ENCODE measurements at places on chromosomes 12 and 14. TPM values are rescaled to one million over a fixed set of nuclear protein-coding genes. Genes with fewer than 3 reads are reported as not detected.

Gene CCDC197
- total RNA-seq: not detected

DNA sequence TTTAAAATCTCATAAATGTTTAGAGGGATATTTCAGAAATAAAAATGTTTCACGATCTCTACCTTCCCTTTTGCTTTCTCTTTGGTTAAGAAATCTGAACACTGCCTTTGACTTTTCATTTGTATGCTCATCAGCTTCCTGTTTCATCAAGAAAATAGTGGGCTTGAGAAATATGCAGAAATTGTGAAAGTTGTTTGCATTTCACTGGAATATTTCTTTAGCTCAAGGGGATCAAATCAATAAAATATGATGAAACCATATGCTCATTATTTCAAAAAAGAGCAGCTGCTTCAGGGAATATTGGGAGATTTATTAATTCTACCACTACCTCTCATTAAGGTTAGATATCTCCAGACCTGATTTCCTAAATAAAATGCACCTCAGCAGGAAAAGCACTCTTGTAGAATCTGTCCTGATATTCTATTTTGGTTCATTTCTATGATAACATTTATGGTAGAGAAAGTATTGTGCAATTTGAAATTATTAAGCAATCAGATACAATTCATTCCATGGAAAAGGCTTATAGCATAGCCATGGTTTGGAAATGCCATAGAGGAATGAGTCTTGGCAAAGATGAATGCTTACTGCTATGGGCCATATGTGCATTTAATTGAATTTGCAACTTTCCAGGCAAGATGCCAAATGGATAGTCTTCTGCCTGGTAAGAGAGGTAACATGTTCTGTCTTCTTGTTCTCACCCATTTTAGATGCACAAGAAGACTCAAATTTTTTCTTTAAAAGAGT, 212.6 kb upstream of the SLC16A7 start:
- no peaks in the 10 kb centered on the region for H3K36me3 ChIP-seq
- no peaks in the 10 kb centered on the region for H3K4me1 ChIP-seq
- H3K27ac ChIP-seq: no peak overlapping the region
- no peaks in the 10 kb centered on the region for H3K27me3 ChIP-seq

DNA sequence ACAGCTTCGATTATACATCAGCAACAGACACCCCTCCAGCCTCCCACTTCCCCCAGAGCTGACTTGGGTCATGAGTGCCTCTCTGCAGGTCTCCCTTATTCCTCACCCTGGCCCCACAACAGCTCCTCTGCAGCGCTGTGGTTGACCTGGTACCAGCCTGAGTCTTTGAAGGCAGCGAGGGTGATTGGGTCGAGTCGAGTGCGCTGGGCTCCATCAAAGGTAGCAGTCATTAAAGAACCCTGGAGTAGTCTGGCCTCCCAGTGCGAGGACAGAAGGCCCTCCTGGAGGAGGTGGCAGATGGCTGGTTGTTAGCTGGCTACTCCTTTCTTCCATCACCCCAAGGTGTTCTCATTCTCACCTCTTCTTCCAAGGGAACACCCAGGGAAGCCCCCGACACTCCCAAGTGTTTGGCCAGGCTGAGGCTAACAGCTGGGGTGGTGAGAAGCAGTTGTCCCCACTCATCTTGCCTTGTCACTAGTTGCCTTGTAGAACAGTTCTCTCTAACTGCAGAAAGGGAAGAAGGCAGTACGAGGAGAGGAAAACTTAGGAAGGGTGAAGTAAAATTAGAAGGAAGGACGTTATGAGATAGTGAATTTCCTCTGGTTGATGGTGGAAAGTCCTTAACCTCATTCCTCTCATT, 2.7 kb downstream of the CIROP start:
- peaks cover 5% of the 10 kb centered on the region for H3K36me3 ChIP-seq
- no peak overlapping the region for H3K4me3 ChIP-seq
- no peaks in the 10 kb centered on the region for H3K4me1 ChIP-seq
- DNase-seq: no peak

Gene GSC
- 0.51 TPM for total RNA-seq

- no peak overlapping the region for H3K27ac ChIP-seq
- no peaks in the 10 kb centered on the region for H3K4me1 ChIP-seq
Observed at GRCh38 chr14:100406505-100407131, 83.5 kb downstream of the SLC25A47 start.

DNA sequence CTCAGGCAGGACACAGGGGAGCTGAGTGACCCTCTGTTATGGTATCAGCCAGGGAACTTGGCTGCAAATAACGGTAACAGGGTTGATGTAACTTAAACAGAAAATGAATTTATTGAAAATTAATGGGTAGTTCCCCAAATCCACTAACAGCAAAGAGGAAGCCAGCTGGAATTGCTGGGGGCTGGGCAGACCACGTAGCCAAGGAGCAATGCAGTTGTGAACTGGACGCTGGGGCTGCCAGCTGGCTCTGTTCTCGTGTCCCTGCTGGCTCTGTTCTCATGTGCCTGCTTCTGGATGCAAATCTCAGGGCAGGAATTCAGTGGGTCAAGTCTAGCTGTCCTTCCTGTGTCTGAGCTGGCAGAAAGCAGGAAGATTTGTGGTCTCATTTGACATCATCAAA, 1383.3 kb upstream of the TMEM132C start:
- no peaks in the 10 kb centered on the region for H3K36me3 ChIP-seq
- H3K4me1 ChIP-seq: no peaks in the 10 kb centered on the region
- no peak for DNase-seq
- no peak overlapping the region for H3K4me3 ChIP-seq

Gene KIF26A
- 2.0 TPM for total RNA-seq

Gene GLIPR1L1
- not detected for total RNA-seq

Gene TAS2R42
- not detected for total RNA-seq

GRCh38 chr12:22306311-22306710, 28.2 kb downstream of the ST8SIA1 start:
- no peaks in the 10 kb centered on the region for H3K36me3 ChIP-seq
- no peaks in the 10 kb centered on the region for H3K4me1 ChIP-seq
- no peaks in the 10 kb centered on the region for H3K27me3 ChIP-seq
- DNase-seq: peak; percentile 67

- no peaks in the 10 kb centered on the region for H3K36me3 ChIP-seq
- H3K4me1 ChIP-seq: peaks cover 22% of the 10 kb centered on the region
- no peak overlapping the region for H3K4me3 ChIP-seq
- H3K27me3 ChIP-seq: no peaks in the 10 kb centered on the region
- no peak overlapping the region for H3K27ac ChIP-seq
Observed at GRCh38 chr14:61130512-61131260, 149.6 kb downstream of the SLC38A6 start.

DNA sequence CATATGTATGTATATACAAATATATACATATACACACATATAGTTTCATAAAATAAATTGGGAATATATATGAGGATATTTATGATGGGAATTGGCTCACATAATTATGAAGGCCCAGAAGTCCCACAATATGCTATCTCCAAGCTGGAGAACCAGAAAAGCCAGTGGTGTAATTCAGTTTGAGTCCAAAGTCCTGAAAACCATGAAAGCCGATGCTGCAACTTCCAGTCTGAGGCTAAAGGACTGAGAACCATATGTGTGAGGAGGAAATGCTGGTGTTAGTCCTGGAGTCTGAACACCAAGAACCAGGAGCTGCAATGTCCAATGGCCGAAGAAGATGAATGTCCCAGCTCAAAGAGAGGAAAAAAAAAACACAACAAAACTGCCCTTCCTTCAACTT, 65.5 kb upstream of the PRKD1 start:
- no peak overlapping the region for H3K4me3 ChIP-seq
- H3K4me1 ChIP-seq: no peaks in the 10 kb centered on the region
- H3K27me3 ChIP-seq: no peaks in the 10 kb centered on the region
- DNase-seq: no peak
- no peak overlapping the region for H3K27ac ChIP-seq

GRCh38 chr14:35940291-35940690, 114.2 kb downstream of the BRMS1L start:
- no peak overlapping the region for H3K27ac ChIP-seq
- no peaks in the 10 kb centered on the region for H3K36me3 ChIP-seq
- no peaks in the 10 kb centered on the region for H3K4me1 ChIP-seq
- peak; percentile 6 for DNase-seq

- DNase-seq: no peak
- no peaks in the 10 kb centered on the region for H3K36me3 ChIP-seq
- H3K27ac ChIP-seq: no peak overlapping the region
- H3K27me3 ChIP-seq: peaks cover 47% of the 10 kb centered on the region
- H3K4me3 ChIP-seq: no peak overlapping the region
- no peaks in the 10 kb centered on the region for H3K4me1 ChIP-seq
Observed at GRCh38 chr12:51838036-51838435, 10.5 kb downstream of the FIGNL2 start.

Gene BTBD6
- 39.5 TPM for total RNA-seq

DNA sequence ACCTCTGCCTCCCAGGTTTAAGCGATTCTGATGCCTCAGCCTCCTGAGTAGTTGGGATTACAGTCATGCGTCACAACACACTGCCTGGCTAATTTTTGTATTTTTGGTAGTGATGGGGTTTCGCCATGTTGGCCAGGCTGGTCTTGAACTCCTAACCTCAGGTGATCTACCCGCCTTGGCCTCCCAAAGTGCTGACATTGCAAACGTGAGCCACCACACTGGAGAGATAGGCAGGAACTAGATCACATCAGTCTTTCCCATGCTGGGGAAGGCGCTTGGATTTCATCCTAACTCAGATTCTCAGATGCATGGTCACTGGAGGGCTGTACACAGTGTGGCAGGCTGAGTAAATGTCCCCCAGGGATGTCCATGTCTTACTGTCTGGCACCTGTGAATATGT, 18.0 kb upstream of the ORAI1 start:
- peaks cover 3% of the 10 kb centered on the region for H3K4me1 ChIP-seq
- DNase-seq: no peak
- no peaks in the 10 kb centered on the region for H3K27me3 ChIP-seq
- H3K36me3 ChIP-seq: no peaks in the 10 kb centered on the region

DNA sequence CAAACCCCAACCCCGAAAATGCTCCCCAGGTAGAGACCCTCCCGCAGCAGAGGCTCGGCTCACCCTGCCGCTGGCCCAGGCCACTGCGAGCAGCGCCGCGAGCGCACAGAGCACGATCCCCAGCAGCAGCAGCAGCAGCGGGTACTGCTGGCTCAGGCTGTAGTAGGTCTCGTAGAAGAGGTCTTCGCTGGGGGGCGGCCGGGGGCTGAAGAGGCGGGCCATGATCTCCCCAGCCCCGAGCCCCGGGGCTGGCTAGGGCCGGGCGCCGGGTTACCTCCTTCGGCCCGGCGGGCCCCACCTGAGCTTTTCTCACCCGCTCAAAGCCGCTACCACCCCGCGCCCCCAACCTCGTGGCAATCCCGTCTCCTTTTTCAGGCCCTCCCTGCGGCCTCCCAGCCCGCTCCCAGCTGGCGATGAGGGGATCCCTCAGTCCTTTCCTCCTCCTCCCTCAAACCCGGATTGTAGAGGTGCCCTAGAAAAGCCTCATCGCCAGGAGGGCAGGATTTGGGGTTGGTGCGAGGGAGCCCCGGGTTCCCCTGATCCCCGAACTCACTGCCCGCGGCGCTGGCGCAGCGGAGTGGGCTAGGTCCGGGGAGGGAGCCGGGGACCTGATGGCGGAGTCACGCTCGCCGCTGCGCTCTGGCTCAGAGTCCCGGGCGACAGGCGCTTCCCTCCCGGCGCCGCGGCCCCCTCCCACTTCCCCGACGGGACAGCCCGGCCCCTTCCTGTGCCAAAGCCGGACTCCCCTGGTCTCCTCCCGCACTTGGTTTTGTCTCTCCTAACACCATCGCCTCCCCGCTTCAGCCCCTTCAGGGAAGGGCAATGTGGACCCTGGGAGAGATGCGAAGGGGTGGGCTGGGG, at the start of gene ADCY4:
ADCY4 (minus strand) TSS at position 641 of the 861 bp plus-strand sequence; CDS start at position 222, 419 bp downstream.
- H3K4me3 ChIP-seq: peak within 1 kb of the TSS; percentile 1
- H3K27ac ChIP-seq: no peak within 1 kb of the TSS
- peaks cover 32% of the 10 kb centered on the region for H3K27me3 ChIP-seq
- H3K36me3 ChIP-seq: no peaks in the 10 kb centered on the region
- peaks cover 2% of the 10 kb centered on the region for H3K4me1 ChIP-seq

GRCh38 chr14:104118006-104118844, 20.2 kb upstream of the KIF26A start:
- peaks cover 9% of the 10 kb centered on the region for H3K27me3 ChIP-seq
- no peaks in the 10 kb centered on the region for H3K4me1 ChIP-seq
- DNase-seq: no peak
- H3K27ac ChIP-seq: no peak overlapping the region
- H3K4me3 ChIP-seq: no peak overlapping the region

GRCh38 chr12:131795690-131796410, 32.3 kb upstream of the MMP17 start:
- H3K27me3 ChIP-seq: no peaks in the 10 kb centered on the region
- peaks cover 14% of the 10 kb centered on the region for H3K36me3 ChIP-seq
- H3K4me3 ChIP-seq: no peak overlapping the region
- H3K27ac ChIP-seq: no peak overlapping the region

- no peaks in the 10 kb centered on the region for H3K4me1 ChIP-seq
- no peak overlapping the region for H3K4me3 ChIP-seq
- no peak for DNase-seq
- H3K27ac ChIP-seq: no peak overlapping the region
Observed at GRCh38 chr12:4069670-4070010, 196.4 kb upstream of the PARP11 start.

GRCh38 chr12:122858591-122859302, 23.5 kb downstream of the HIP1R start:
- no peak overlapping the region for H3K27ac ChIP-seq
- peaks cover 9% of the 10 kb centered on the region for H3K36me3 ChIP-seq
- H3K4me1 ChIP-seq: no peaks in the 10 kb centered on the region
- no peaks in the 10 kb centered on the region for H3K27me3 ChIP-seq
- H3K4me3 ChIP-seq: no peak overlapping the region
- DNase-seq: no peak

Gene PAX9
- total RNA-seq: not detected

GRCh38 chr14:102951799-102952198, 29.3 kb downstream of the AMN start:
- no peak overlapping the region for H3K27ac ChIP-seq
- H3K4me3 ChIP-seq: no peak overlapping the region
- peaks cover 44% of the 10 kb centered on the region for H3K36me3 ChIP-seq
- no peak for DNase-seq
- no peaks in the 10 kb centered on the region for H3K27me3 ChIP-seq
- H3K4me1 ChIP-seq: no peaks in the 10 kb centered on the region
